Posterior vena cava (tissue), 2 donors: ENCODE measurements at places on chromosomes 7 and 10.

DNA sequence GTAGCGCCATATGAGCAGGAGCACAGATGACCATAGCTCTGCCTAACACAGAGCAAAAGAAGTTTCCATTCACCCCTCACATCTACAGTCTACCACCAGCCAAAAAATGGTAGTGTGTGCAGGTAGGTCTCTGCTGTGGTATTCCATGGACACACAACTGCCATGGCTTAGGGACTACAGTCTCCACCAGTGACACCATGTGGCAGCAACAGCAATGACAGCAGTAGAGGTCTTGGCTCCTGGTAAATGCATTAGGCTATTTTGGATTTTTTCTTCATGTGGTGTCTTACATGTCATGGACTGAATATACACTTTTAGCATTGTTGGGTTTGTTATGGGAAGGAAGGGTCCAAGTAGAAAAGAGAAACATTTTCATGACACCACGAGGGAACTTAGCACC lies 70.1 kb upstream of the CABCOCO1 start:
- DNase-seq: no peak

GRCh38 chr7:130369110-130369711 lies 11.1 kb upstream of the CPA1 start:
- DNase-seq: peak; percentile 78

DNA sequence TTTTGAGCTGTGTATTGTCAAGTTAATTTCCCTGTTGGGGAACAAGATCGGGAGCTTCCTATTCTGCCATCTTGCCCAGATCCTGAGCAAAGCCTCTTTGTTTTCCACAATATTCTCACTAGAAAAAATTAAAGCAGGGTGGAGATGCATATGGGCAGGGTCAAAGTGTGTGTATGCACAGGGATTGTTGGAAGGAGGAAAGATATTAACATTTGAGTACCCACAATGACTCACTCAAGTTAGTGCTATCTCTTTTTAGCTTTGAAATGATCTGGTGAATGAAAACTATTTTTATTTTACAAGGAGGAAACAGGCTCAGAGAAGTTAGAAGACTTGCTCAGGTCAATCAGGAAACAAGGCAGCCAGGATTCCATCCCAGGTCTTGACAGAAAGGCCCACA lies 6.7 kb upstream of the BTBD16 start:
- no peak for DNase-seq

GRCh38 chr7:124713086-124713485 lies 52.5 kb downstream of the GPR37 start:
- no peak for DNase-seq

GRCh38 chr10:49053053-49053997 lies 62.0 kb downstream of the VSTM4 start:
- no peak for DNase-seq

- DNase-seq: no peak
Observed at GRCh38 chr10:128896116-128896795, 570.8 kb upstream of the MGMT start.

GRCh38 chr7:7354674-7355073 lies 172.3 kb downstream of the C1GALT1 start:
- DNase-seq: no peak

GRCh38 chr10:30476511-30477155 lies 42.6 kb downstream of the MAP3K8 start:
- no peak for DNase-seq

DNA sequence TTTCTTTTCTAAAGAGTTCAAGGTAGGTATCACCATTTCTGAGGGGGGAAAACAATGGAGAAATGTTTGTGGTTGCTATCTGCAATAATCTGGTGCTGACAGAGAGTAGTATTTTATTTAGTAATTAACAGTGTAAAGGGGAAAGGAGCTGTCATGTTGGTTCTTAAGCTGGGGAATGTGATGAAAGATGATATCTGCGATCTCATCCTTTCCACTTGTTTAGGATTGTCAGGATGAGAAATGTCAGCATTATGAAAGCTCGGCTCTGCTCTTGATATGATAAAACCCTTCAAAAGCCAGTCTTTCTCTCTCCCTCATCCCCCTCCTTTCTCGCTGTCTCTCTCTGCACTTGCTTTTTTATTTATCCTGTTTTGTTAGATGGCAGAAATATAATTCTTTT lies 106.1 kb downstream of the POU6F2 start:
- DNase-seq: no peak

DNA sequence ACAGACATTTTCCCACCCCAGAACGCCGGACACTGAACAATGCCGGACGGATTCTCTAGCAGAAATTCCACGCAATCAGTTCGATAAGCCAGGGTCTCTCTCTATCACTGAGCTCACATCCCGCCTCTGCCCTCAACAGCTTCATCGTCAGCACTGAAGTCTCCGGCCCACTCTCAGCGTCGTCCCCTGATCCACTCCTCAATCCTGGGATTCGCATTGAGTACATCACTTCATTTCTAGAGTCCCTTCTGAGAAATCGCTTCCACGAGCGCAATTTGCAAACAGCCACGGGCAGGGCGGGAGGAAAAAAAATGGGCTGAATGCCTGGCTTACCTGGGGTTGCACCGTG lies 365 bp downstream of the YME1L1 start:
- no peak for DNase-seq

- no peak for DNase-seq
Observed at GRCh38 chr10:124648738-124649137, 95.4 kb downstream of the FAM53B start.

DNA sequence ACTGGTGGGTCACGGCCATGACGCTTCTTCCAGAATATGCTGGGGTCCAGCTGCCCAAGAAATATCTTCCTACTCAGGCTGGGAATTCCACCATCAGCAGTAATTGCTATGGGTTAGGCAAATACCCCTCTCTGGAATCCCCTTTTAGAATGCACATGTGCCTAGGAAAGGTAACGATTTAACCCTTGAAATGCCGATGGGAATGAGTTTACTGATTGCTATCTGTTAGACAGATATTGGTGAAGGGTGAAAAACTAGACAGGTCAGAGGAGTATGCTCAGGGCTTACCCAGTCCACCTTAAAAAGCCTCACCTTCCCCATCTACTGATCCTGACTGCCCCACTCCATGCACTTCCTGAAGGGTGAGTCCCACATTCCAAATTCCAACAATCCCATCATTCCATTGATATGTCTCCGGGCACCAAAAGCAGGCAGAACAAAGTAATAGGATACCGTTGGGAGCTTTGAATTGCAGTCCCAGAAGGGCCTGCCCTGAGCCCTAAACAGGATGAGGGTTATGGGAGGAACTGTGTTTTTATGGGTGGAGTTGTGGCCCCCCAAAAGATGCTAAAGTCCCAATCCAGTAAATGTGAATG lies 59.3 kb downstream of the DLG5 start:
- DNase-seq: no peak

- no peak for DNase-seq
Observed at GRCh38 chr7:116806046-116806944, 56.1 kb upstream of the CAPZA2 start.

GRCh38 chr10:34260904-34261303 lies 554.2 kb downstream of the PARD3 start:
- no peak for DNase-seq

- no peak for DNase-seq
Observed at GRCh38 chr7:128203710-128204214, 37.3 kb upstream of the LEP start.

DNA sequence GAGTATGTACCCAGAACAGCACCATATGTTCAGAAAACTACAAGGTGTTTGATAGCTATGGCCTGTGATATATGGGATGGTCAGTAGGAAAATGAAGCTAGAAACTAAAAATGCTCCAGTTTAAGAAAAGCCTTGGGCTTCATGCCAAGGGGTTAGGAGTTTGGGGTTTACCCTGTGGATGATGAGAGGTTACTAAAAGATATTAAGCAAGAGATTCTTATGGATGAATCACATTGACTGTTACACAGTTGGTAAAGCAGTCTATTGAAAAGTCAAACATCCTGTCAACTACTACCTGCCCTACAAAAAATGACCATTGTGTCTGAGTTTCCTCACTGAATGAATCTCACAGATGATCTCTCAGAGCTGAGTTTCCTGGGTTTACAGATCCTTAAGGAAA lies 166.2 kb upstream of the INHBA start:
- no peak for DNase-seq

DNA sequence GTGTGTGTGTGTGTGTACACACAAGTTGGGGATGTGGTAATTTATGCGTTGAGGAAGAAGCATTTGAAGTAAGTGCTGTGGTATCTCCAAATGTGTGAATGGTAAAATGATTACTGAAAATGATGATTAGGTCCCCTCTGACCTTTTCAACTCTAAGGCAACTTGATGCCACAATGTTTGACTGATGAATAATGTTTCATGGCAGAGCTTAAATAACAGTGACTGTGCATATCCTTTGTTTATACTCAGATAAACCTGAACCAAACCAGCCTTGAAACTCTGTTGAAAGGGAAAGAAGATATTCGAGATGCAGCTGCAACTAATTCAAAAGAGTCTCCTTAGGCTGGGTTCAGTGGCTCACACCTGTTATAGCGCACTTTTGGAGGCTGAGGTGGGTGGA lies 64.8 kb upstream of the YAE1 start:
- DNase-seq: no peak

GRCh38 chr10:114870486-114870885 lies 48.9 kb downstream of the FHIP2A start:
- no peak for DNase-seq

DNA sequence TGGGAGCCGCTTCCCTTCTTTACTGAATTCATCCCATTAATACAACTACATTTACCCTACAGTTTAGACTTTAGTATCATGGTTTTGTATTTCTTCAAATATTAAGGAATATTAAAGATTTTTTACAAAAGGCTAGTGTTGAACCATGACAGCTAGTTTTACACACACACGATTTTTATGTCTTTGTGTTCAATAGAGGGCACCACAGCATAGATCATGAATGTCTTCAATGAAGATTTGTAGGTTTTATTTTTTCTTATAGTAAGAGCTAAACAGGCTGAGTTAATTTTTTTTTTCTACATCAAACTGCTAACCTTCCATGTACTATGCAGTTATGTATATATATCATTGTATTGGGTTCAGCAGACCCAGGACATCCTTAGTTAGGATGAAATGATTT lies 76.9 kb downstream of the SNX10 start:
- no peak for DNase-seq

GRCh38 chr7:26858241-26858715 lies 6.1 kb downstream of the SKAP2 start:
- DNase-seq: no peak

- no peak for DNase-seq
Observed at GRCh38 chr10:74238031-74238431, 87.0 kb downstream of the ADK start.

DNA sequence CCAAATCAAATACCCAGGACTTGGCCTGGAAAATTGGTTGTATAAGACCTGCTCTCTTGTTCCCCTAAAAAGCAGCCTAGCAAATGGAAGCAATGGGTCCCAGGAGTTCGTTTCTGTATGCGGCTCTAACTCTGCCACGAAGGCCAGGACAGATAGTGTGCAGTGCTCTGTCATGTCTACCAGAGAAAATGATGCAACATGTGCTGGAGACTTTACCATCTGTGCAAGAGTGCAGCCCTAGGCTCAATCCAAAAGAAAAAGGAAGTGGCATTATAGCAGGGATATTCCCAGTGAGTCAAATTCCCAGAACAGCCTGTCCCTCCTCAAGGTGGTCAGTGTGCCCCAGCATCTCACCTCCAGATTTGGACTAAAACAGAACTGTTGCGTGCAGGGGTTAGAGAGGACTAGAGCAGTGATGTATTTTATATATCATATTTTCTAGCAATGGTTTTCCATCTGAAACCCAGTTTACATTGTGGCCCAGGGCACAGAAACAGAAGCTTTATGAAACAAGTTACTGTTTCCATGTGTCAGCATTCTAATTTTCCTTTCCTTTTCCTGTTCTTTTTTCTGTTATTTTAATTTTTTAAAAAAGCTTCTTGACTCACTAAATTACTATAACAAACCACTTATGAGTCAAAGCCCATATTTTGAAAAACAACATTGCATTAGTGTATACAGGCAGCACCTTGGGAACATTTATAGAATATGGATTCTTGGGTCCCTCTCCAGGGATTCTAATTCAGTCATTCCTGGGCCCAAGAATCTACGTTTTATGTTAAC lies 311.2 kb downstream of the RNLS start:
- DNase-seq: no peak

DNA sequence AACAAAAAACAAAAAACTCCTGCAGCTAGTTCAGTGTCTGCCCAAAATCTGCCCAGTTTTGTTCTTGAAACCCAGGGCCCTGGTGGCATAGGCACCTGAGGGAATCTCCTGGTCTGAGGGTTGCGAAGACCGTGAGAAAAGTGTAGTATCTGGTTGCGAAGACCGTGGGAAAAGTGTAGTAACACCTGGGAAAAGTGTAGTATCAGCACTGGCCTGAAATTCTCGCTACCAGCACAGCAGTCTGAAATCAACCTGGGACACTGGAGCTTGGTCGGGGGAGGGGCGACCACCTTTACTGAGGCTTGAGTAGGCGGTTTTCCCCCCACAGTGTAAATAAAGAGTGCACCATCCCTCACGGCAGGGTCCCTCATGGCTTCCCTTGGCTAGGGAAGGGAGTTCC lies 82.5 kb upstream of the SP4 start:
- DNase-seq: no peak

DNA sequence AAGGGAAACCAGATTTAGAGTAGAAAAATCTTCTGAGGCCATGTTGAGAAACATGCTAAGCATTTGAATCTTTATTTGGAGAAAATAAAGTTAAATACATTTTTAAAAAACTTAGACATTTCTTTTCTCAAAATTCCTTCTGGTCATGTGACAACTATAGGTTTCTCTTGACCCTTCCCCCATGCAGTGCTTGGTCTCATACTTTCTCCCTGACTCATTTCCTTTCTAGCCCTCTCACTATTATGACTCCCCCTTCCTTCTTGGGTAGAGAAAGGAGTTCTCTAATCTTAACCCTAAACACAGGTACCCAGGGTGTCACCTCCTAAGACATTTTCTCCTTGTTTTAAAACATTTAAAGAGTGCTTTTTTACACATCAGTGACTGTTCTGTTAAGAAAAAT lies 179.5 kb upstream of the TMEM106B start:
- no peak for DNase-seq

DNA sequence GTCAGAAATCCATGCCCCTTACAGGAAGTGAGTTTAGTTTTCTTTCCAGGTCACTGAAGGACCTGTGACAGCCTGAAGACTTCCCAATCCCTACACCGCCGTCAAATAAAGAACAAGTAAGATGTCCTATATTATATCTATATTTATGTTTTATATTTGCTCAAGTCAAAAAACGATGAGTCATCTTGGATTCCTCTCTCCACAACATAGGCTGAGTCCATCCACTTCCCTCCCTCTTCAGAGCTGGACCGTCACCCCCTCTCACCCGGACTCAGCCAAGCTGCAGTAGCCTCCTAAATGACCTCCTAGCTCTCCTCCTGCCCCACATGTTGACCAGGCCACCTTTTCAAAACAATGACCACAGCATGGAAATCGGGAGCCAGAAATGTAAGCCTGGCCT lies 53.5 kb downstream of the GLI3 start:
- no peak for DNase-seq

- peak; percentile 90 for DNase-seq
Observed at GRCh38 chr7:80134536-80135308, at the start of gene GNAI1. TSS of gene GNAI1 (plus strand) at chr7:80134831. CDS start at chr7:80135161, 330 bp downstream.

DNA sequence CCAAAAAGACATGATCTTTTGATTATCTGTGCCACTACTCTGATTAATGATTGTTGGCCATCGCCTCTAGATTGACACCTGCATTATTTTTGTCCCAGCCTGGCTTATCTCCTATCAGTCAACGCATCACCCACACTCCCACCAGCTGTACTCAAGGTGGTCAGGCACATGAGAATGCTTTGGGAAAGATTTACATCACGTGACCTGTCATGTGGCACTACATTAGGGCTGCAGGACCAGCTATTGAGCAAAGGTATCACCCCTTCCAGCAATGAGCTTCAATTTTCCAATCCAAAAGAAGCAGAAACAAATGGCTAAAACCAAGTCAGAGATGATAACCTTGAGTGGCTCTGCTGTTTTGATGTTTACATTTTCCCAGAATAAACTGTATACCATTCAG lies 204.3 kb downstream of the PLXNA4 start:
- no peak for DNase-seq
